ENCODE measurements at places on chromosomes 2 and 18.

DNA sequence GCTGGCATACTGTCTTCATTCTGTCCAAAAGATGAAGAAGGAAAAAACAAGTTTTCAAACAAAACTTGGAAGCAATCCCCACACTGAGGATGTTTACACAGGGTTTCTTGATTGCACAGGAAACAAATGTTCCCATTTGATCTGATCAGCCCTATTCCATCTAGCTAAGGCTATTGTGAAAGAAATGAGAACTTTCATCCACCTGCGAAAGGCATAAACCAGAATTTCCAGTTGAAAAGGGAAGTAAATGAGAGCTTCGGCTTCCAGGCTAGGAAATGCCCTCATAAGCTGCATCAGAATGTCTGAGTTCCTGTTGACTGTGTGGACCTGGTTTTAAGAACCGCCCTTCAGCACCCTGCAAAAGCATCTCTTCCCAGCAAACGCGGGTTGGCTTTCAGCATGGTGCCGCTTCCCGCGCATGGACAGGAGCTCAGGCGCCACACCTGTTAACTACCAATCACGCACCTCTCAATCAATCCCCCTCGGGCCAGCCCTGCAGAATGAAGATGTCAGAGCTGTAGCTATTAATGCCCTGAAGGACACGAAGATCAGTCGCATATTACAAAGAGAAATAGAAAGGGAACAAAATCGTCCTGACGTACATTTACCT lies 850.4 kb downstream of the GALR1 start:
- DNase-seq: no peak

- no peak for DNase-seq
Observed at GRCh38 chr2:3287896-3288295, 89.7 kb downstream of the EIPR1 start.

DNA sequence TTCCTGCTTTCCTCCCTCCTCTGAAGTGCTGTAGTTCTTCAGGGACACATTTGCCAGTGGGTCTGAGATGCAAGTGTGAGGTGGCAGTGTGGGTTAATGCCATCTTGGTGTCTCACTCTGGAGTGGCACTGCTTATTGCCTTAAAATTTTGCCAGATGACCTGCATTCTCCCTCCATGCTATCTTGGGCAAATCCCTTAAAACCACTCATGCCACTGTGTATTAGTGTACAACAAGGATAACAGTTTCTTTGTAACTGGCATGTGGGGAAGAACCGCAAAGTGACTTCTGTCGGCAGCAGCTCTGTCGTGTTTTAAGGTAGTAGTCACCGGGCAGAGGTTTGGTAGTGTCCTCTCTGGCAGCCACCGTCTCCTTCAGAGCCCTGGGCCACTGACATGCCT lies 124.2 kb downstream of the NEDD4L start:
- no peak for DNase-seq

GRCh38 chr2:240918258-240919091 lies 12.3 kb downstream of the CROCC2 start:
- no peak for DNase-seq

DNA sequence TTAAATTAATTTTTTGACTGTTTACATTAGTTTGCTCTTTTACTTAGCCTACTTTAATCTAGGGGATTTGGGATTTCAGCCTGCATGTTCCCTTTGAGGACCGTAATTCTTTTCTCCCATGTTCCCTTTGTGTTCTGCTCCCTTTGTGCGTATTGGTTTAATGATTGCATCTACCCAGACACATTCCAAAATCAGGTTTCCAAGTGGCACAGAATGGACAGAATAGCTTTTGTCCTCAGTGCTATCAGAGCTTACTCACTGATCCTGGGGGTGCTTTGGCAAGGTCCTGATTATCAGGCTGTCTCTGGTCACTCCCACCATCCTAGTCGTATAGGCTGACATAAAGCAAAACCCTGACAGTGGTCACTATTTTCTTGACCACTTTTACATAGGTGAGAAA lies 867.5 kb downstream of the TSN start:
- no peak for DNase-seq

Measured in CD14-positive monocyte (primary cell).